ENCODE measurements at places on chromosomes 1 and 21.

GRCh38 chr1:153355445-153356071, 2.1 kb upstream of the S100A9 start:
- DNase-seq: no peak

GRCh38 chr1:198492872-198493271, 47.6 kb downstream of the ATP6V1G3 start:
- no peak for DNase-seq

- no peak for DNase-seq
Measured at GRCh38 chr1:204633665-204634064, 51.9 kb downstream of the LRRN2 start.

DNA sequence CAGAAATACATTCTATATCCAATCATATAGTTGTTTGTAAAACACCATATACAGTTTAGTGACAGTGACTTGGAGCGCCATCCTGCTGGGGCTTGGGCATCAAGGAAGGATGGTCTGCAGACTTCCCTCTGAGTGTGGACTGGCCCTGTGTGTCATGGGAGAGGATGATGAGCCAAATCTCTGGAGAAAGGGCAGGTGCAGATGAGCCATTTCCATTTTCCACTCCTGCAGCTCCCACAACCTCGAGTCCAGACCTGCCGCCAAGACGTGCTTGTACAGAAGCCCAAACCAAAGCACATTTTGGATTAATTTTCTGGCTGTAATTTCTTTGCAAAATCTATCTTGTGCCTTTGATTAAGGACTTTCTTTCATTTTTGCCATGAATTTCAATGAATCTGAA, 48.3 kb upstream of the SLC22A15 start:
- no peak for DNase-seq

DNA sequence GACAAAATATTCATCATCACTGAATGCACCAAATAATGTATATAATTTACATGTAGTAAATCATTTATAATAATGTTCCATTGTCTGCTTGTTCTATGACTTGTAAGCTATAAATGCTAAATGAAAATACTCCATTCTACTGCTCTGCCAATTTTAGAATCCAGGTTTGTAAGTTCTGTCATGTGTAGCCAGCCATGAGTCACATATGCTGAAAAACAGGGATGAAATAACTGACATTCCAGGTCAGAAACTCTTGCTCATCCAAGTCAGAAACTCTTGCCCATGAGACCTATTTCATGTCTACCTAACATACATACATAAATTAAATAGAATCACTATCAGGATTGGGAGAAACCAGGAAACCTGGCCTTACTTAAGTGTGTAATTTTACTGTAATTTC, 95.6 kb downstream of the ASH1L start:
- no peak for DNase-seq

- DNase-seq: no peak
Measured at GRCh38 chr1:157696966-157697628, 3.5 kb downstream of the FCRL3 start.

Measured in activated T-cell treated with anti-CD3 and anti-CD28 coated beads for 4 hours (primary cell).